ENCODE measurements at places on chromosomes 6 and 20.

DNA sequence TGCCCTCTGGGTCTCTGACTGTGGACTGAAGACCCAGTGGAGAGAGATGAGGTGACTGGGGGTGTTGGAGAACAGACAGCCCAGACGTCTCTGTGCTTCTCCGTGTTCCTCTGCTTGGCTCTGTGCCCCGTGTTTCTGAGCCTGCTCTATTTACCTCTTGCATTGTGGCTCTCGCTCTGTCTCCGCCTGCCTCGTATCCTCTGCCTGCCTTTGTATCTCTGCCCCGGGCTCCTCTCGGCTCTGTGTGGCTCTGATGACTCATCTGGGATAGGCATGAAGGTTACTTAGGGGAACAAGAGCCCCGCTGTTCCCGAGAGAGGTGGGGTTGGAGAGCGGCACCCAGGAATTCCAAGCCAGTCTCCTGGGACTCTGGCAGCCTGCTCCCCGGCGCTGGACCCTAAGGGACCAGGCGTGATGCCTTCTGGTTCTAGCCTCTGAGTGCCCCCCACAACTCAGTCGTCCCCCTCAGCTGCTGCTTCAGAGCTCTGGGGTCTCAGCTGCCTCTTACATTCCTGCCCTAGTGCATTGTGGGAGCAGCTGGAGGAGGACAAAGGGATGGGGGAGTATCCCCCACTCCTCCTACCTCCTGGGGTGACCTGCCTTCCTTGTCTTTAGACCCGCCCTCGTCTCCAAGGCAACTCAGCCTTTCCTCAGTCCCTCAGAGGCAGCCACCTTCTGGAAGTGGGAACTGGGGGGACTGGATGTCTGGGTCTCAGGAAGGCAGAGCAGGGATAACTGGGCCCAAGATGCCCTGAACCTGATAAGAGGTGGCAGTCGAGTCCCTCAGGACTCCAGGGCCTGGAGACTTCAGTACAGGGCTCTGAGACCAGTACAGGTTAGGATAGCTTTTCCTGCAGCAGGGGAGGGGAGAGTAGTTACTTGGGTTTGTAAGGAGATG, 1.9 kb downstream of the DDR1 start:
- DNase-seq = peak; percentile 11

DNA sequence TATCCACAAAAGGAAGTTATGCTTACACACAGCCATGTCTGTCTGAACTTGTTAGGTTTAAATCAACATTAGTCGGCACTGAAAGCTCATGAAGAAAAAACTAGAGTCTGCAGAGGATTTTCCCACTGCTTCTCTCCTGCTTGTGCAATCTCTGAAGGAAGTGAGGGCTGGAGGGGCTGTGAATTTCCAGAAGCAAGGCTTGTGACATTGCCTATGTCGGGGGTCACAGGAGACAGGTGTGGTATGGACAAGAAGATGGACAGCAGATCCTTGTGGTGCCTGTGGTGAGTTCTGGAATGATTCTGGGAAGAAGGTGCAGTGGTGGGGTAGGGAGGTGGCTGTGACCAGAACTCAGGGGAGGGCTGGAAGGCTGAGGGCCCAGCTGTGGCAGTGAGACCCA, 84.3 kb upstream of the TRAF3IP2 start:
- DNase-seq = no peak

- DNase-seq = no peak
Measured at GRCh38 chr6:2102316-2102883, 143.0 kb downstream of the GMDS start.

GRCh38 chr20:4729265-4729664, 7.6 kb downstream of the PRND start:
- DNase-seq = no peak

GRCh38 chr20:44398335-44398734, 42.8 kb downstream of the HNF4A start:
- no peak for DNase-seq

DNA sequence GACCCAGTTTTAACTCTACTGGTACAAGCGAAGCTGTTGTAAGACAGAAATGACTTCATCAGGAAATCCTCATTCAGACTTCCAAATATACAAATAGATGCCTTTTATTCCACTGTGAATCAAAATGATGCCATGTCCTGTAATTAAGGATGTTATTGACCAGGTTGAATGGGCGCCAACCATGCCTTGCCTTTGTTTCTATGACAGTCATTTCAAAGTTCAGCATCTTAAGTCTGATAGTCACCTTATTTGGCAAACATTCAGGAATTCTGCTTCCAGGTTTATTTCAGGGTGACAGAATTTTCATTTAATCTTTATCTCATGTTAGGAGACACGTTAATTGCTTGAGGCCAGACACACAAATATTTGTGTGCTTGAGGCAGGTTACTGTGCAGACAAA, 592.8 kb upstream of the JAG1 start:
- no peak for DNase-seq

- DNase-seq = no peak
Measured at GRCh38 chr20:51959066-51959542, 156.8 kb upstream of the SALL4 start.

DNA sequence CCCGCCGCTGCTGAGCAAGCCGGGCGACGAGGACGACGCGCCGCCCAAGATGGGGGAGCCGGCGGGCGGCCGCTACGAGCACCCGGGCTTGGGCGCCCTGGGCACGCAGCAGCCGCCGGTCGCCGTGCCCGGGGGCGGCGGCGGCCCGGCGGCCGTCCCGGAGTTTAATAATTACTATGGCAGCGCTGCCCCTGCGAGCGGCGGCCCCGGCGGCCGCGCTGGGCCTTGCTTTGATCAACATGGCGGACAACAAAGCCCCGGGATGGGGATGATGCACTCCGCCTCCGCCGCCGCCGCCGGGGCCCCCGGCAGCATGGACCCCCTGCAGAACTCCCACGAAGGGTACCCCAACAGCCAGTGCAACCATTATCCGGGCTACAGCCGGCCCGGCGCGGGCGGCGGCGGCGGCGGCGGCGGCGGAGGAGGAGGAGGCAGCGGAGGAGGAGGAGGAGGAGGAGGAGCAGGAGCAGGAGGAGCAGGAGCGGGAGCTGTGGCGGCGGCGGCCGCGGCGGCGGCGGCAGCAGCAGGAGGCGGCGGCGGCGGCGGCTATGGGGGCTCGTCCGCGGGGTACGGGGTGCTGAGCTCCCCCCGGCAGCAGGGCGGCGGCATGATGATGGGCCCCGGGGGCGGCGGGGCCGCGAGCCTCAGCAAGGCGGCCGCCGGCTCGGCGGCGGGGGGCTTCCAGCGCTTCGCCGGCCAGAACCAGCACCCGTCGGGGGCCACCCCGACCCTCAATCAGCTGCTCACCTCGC, 1.5 kb downstream of the ARID1B start:
- DNase-seq = no peak

GRCh38 chr6:56036916-56037600, 161.7 kb upstream of the BMP5 start:
- no peak for DNase-seq

- DNase-seq = no peak
Measured at GRCh38 chr6:24742216-24742738, 23.3 kb upstream of the C6orf62 start.

DNA sequence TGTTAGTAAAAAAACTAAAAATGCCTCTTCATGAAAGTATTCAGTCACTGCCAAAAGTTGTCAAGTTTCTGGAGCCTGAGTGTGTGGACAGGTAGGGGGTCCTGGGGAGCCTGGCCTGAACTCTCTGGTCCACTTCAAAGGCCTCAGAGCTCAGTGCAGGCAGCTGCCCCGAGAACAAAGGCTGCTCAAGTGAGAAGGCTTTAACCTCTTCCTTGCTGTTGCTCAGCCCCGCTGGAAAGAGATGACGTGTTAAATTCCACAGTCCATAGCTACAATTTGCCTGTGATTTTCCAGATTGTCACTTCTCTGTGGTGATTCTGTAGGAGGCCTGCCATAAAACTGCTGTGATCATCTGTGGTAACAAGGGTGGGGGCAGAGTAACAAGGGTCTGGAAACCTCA, 96.9 kb downstream of the FAM120B start:
- DNase-seq = no peak

- no peak for DNase-seq
Measured at GRCh38 chr6:163580311-163581030, 166.0 kb downstream of the QKI start.

GRCh38 chr6:120514544-120514943, 819.7 kb downstream of the TBC1D32 start:
- no peak for DNase-seq

- no peak for DNase-seq
Measured at GRCh38 chr20:18831830-18832499, 18.4 kb downstream of the SCP2D1 start.

- DNase-seq = no peak
Measured at GRCh38 chr6:42403831-42404230, 47.9 kb downstream of the TRERF1 start.

DNA sequence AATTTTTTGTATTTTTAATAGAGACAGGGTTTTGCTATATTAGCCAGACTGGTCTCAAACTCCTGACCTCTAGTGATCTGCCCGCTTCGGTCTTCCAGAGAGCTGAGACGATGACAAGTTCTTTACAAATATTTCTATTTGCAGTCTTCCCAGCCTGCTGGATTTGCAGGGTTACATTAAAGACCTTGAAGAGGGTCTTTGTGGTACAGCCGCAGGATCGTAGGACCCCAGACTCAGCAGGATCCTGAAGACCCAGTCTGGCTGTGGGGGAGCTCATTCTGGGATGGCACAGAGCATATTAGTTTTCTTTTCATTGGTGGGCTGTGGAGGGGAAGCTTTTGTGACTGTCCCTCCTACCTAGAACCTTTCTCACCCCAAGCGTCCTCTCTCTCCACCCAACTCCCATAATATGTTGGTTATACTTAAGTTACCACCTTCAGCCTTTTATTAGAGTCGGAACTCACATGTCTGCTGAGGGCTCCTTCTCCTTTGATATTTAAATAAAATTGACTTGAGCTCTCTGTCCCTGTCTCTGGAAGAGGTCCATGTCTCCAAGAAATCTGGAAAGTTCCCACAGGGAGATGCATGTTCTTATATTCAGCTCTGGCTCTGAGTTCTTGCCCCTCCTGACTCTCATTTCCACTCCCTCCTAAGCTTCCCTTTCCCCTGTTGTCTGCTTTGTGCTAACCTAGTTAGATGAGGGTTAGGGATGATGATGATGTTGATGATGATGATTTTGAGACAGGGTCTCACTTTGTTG, 72.0 kb downstream of the TIAM2 start:
- no peak for DNase-seq

GRCh38 chr6:3164388-3164787, 7.0 kb upstream of the TUBB2A start:
- no peak for DNase-seq

DNA sequence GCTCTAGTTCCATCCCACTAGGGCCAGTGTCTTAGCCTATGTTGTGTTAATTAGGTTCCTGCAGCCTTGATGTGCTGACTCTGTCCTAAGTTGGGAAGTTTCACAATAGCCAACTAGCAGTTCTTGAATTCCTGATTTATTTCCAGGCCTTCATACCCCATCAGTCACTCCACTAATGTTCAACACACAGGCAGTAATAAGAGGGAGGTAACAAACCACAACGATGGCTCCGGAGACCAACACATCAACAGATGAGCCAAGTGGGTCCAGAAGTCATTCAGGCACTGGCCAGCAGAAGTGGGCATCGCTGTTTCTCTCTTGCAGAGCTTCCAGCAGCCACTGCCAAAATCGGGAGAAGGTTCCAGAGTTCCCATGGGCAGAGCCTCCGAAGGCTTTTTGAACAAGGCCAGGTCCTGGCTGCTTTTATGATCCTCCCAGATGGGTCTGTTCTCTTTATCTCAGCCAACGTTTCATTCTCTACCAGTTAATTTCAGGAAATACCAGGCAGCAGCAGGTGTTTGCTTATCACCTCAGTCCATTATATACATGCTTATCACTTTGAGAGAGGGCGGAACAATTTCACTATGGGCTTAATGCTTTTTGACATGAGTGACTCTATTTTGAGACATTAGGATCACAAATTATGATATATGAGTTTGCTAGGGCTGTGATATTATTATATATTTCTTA, 48.5 kb upstream of the NOP56 start:
- no peak for DNase-seq

DNA sequence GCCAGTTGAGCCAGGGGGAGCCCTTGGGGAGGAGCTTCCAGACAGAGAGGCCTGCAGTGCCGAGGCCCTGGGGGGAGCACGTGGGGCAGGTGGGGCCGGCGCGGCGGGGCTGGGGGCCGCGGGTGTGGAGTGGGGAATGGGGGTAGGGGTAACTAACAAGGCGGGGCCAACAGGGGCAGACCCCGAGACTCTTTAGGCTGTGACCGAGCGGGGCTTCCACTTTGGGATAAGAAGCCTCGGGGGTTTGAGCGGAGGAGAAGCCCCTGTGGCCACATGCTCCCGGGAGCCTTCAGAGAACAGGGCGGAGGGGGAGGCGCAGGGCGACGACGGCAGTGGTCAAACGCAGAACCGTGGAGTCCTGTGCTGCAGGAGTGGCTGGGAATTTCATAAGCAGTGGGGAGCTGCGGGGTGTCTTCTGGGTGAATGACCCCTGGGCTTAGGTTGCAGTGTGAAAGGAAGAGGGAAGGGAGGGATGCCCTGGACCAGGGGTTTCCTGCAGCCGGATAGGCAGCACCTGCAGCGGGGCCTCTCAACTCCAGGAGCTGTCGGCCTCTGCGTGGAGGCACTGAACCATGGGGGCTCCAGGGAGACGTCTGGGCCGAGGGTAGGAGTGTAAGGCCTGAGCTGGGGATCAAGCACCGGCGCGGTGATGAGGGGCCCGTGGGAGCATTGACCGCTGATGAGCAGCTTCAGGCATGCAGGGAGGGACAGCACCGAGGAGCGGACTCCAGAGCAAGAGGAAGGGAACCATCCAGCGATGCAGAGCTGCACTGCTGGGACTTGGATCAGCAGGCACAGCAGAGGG, 121.0 kb downstream of the SYNDIG1 start:
- no peak for DNase-seq

- no peak for DNase-seq
Measured at GRCh38 chr6:128025478-128025877, 124.6 kb upstream of the THEMIS start.
